ENCODE measurements at places on chromosomes 4 and X. TPM values are rescaled to one million over a fixed set of nuclear protein-coding genes. Genes with fewer than 3 reads are reported as not detected.

GRCh38 chr4:151276787-151277562, at the start of gene PRSS48:
Gene PRSS48, plus strand, starts transcription at chr4:151277161. Its CDS starts 12 bp downstream, at chr4:151277173.
- H3K4me1 ChIP-seq = no peaks in the 10 kb centered on the region
- H3K4me3 ChIP-seq = no peak within 1 kb of the TSS
- no peaks in the 10 kb centered on the region for H3K36me3 ChIP-seq
- DNase-seq = peak; percentile 22
- H3K27me3 ChIP-seq = no peaks in the 10 kb centered on the region

The AFF2 gene
- total RNA-seq = 0.27 TPM

GRCh38 chrX:69144838-69145680, 20.2 kb downstream of the PJA1 start:
- H3K27ac ChIP-seq = no peak overlapping the region
- H3K4me3 ChIP-seq = no peak overlapping the region
- DNase-seq = no peak

The TNMD gene
- not detected for total RNA-seq

DNA sequence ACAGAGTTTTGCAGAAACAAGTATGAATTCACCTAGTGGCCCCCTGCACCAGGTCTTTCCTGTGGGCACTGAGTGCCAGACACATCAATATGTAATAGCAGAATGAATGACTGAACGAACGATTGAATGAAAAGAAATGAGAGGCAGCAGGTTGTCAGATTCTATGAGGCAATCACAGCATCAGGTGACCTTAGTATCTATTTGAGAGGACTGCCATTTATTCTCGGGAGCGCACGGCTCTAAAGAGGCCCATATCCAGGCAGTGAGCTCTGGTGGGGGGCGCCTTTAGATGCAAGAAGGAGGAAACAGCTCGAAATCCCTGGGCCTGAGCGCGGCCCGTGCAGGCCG, 528 bp upstream of the SLC25A4 start:
- H3K4me1 ChIP-seq = no peaks in the 10 kb centered on the region
- peak overlapping the region; percentile 85 for H3K4me3 ChIP-seq
- H3K27ac ChIP-seq = peak overlapping the region; percentile 81
- H3K36me3 ChIP-seq = no peaks in the 10 kb centered on the region

The PRRG3 gene
- 1.2 TPM for total RNA-seq

The GATA1 gene
- total RNA-seq = not detected

The PPEF2 gene
- not detected for total RNA-seq

- no peaks in the 10 kb centered on the region for H3K4me1 ChIP-seq
- no peaks in the 10 kb centered on the region for H3K36me3 ChIP-seq
- H3K27me3 ChIP-seq = no peaks in the 10 kb centered on the region
- no peak overlapping the region for H3K27ac ChIP-seq
- no peak for DNase-seq
These were observed 13.5 kb downstream of the ARHGAP24 start for GRCh38 chr4:85488416-85488815.

DNA sequence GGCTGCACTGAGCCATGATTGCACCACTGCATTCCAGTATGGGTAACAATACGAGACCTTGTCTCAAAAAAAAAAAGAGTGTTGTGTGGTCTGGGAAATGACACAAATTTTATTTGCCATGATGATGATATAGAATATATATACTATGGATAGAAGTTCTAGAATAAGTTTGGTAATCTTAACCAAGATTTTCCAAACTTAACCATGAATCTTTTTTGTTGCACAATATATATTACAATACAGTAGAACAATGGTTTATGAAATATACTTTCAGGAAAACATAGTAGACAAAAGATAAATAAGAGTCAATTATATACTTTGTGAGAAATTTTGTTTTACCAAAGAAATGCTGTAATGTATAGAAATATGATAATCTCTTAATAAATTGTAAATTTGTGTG, 34.8 kb downstream of the MFSD8 start:
- H3K27me3 ChIP-seq = no peaks in the 10 kb centered on the region
- DNase-seq = no peak
- no peaks in the 10 kb centered on the region for H3K4me1 ChIP-seq
- H3K27ac ChIP-seq = no peak overlapping the region

The KCND1 gene
- 1.9 TPM for total RNA-seq

- no peak overlapping the region for H3K27ac ChIP-seq
- DNase-seq = no peak
- H3K27me3 ChIP-seq = no peaks in the 10 kb centered on the region
- no peak overlapping the region for H3K4me3 ChIP-seq
These were observed 3.6 kb upstream of the ASB11 start for GRCh38 chrX:15319075-15319474.

GRCh38 chr4:13276357-13276756, 207.8 kb downstream of the RAB28 start:
- no peaks in the 10 kb centered on the region for H3K4me1 ChIP-seq
- H3K36me3 ChIP-seq = no peaks in the 10 kb centered on the region
- DNase-seq = no peak
- no peaks in the 10 kb centered on the region for H3K27me3 ChIP-seq
- H3K27ac ChIP-seq = no peak overlapping the region

- H3K4me3 ChIP-seq = no peak overlapping the region
- DNase-seq = no peak
- H3K36me3 ChIP-seq = no peaks in the 10 kb centered on the region
- no peak overlapping the region for H3K27ac ChIP-seq
- no peaks in the 10 kb centered on the region for H3K27me3 ChIP-seq
These were observed 73.6 kb downstream of the EGF start for GRCh38 chr4:109985993-109986974.

- H3K36me3 ChIP-seq = no peaks in the 10 kb centered on the region
- H3K4me1 ChIP-seq = no peaks in the 10 kb centered on the region
- no peaks in the 10 kb centered on the region for H3K27me3 ChIP-seq
- H3K27ac ChIP-seq = no peak overlapping the region
- no peak for DNase-seq
- no peak overlapping the region for H3K4me3 ChIP-seq
These were observed 54.9 kb upstream of the IRF2 start for GRCh38 chr4:184529283-184529682.

- no peak overlapping the region for H3K4me3 ChIP-seq
- no peak overlapping the region for H3K27ac ChIP-seq
- H3K4me1 ChIP-seq = no peaks in the 10 kb centered on the region
- no peaks in the 10 kb centered on the region for H3K36me3 ChIP-seq
These were observed 155.4 kb upstream of the FAM9B start for GRCh38 chrX:9189286-9189685.

GRCh38 chrX:9048801-9049200, 14.9 kb upstream of the FAM9B start:
- no peak for DNase-seq
- no peaks in the 10 kb centered on the region for H3K36me3 ChIP-seq
- no peaks in the 10 kb centered on the region for H3K4me1 ChIP-seq

DNA sequence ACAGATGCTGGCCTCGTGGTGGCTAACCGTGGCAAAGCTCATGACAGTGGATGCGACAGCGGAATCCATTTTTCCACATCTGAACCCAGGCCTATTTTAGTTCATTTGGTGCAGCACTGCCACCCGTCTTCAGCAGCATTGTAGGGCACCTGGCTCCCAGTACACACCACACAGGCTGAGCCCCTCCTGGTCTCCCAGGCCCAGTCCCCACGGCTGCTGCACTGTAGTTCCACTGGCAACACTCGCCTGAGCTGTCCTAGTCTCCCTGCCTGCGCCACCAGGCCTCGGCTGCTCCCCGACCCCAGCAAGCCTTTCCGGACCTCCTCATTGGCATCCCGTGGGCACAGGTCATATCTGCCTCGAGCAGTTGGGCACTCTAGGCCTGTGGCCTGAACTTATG, 76.2 kb downstream of the MTMR1 start:
- no peaks in the 10 kb centered on the region for H3K36me3 ChIP-seq
- H3K4me3 ChIP-seq = no peak overlapping the region
- no peaks in the 10 kb centered on the region for H3K27me3 ChIP-seq
- H3K27ac ChIP-seq = no peak overlapping the region

GRCh38 chr4:48639807-48640206, 140.3 kb downstream of the FRYL start:
- H3K27ac ChIP-seq = no peak overlapping the region
- no peaks in the 10 kb centered on the region for H3K27me3 ChIP-seq
- no peaks in the 10 kb centered on the region for H3K36me3 ChIP-seq
- H3K4me3 ChIP-seq = no peak overlapping the region
- no peaks in the 10 kb centered on the region for H3K4me1 ChIP-seq
- no peak for DNase-seq

The BST1 gene
- total RNA-seq = 1.1 TPM

- DNase-seq = no peak
- H3K4me3 ChIP-seq = no peak overlapping the region
- H3K4me1 ChIP-seq = no peaks in the 10 kb centered on the region
- no peak overlapping the region for H3K27ac ChIP-seq
- no peaks in the 10 kb centered on the region for H3K27me3 ChIP-seq
These were observed 20.9 kb downstream of the FGF13 start for GRCh38 chrX:138690591-138690990.

The ADAM29 gene
- 5.3 TPM for total RNA-seq

The GAGE12E gene
- total RNA-seq = not detected

The DRD5 gene
- not detected for total RNA-seq

GRCh38 chr4:18109676-18110075, 88.1 kb upstream of the LCORL start:
- DNase-seq = no peak
- H3K4me1 ChIP-seq = no peaks in the 10 kb centered on the region
- no peaks in the 10 kb centered on the region for H3K36me3 ChIP-seq
- H3K4me3 ChIP-seq = no peak overlapping the region

GRCh38 chr4:85659610-85660218, 184.8 kb downstream of the ARHGAP24 start:
- H3K4me1 ChIP-seq = no peaks in the 10 kb centered on the region
- DNase-seq = no peak
- no peak overlapping the region for H3K27ac ChIP-seq
- H3K27me3 ChIP-seq = no peaks in the 10 kb centered on the region

GRCh38 chrX:68079961-68080360, 353.3 kb downstream of the OPHN1 start:
- no peaks in the 10 kb centered on the region for H3K36me3 ChIP-seq
- DNase-seq = no peak
- no peaks in the 10 kb centered on the region for H3K4me1 ChIP-seq
- H3K4me3 ChIP-seq = no peak overlapping the region

- peak; percentile 16 for DNase-seq
- H3K4me3 ChIP-seq = no peak overlapping the region
- H3K27ac ChIP-seq = no peak overlapping the region
- no peaks in the 10 kb centered on the region for H3K36me3 ChIP-seq
- no peaks in the 10 kb centered on the region for H3K27me3 ChIP-seq
These were observed 53.4 kb downstream of the ZNF518B start for GRCh38 chr4:10403633-10404445.

GRCh38 chr4:114264877-114265291, 285.4 kb upstream of the ARSJ start:
- peak overlapping the region; percentile 46 for H3K27ac ChIP-seq
- H3K4me3 ChIP-seq = no peak overlapping the region
- peak; percentile 19 for DNase-seq
- no peaks in the 10 kb centered on the region for H3K4me1 ChIP-seq

DNA sequence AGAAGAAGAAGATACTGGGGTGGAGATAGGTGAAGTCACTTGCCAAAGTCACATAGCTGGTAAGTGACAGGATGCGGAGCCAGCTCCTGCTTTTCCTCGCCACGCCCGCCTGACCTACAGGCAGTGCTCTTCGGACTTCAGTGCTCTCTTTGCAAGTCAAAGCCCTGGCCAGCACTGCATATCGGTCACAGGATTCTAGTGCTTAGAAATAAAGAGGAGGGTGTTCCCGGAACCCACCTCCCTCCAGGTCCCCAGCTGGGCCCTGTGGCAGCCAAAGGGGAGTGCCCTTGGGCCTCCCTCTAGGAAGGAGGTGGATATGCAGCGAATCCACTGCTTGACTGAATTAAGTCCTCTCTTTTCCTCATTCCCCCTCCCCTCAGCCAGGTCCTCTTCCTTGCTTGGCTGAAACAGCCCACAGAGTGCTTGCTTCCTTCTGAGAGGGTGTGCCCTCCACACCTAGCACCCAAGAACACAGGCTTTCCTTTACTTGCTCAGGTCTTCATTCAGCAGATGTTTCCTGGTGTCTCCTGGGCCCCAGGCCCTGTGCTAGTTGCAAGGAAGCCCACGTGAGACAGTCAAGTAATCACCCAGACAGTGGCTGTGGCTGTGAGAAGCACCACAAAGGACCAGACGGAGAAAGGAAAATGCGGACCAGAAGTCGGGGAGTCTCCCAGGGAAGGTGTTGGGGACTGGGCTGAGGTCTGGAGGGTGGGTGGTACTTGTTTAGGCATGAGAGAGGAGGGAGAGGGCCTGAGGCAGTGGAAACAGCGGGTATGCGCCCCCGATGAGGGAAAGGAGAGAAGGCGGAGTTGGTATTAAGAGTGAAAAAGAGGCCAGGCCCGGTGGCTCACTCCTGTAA, 14.0 kb upstream of the HMGB3 start:
- H3K36me3 ChIP-seq = no peaks in the 10 kb centered on the region
- H3K4me3 ChIP-seq = no peak overlapping the region
- H3K27me3 ChIP-seq = no peaks in the 10 kb centered on the region
- no peak overlapping the region for H3K27ac ChIP-seq
- no peaks in the 10 kb centered on the region for H3K4me1 ChIP-seq

GRCh38 chr4:172141025-172141424, 327.8 kb downstream of the GALNTL6 start:
- H3K4me1 ChIP-seq = no peaks in the 10 kb centered on the region
- no peak for DNase-seq
- no peak overlapping the region for H3K27ac ChIP-seq
- H3K36me3 ChIP-seq = no peaks in the 10 kb centered on the region
